A673 (cell line): ENCODE measurements at places on chromosomes 16 and 17. TPM values are rescaled to one million over a fixed set of nuclear protein-coding genes. Genes with fewer than 3 reads are reported as not detected.

PTX4 gene
- total RNA-seq = not detected in 2 replicates

GRCh38 chr17:787641-788221, 5.6 kb downstream of the MRM3 start:
- H3K27me3 ChIP-seq = no peaks in the 10 kb centered on the region
- peaks cover 28% of the 10 kb centered on the region for H3K36me3 ChIP-seq
- DNase-seq = no peak

GRCh38 chr17:82392209-82392920, 20.8 kb downstream of the UTS2R start:
- H3K4me3 ChIP-seq = no peak overlapping the region
- no peak for DNase-seq
- no peaks in the 10 kb centered on the region for H3K27me3 ChIP-seq
- no peaks in the 10 kb centered on the region for H3K36me3 ChIP-seq

- DNase-seq = no peak
- H3K27ac ChIP-seq = peak overlapping the region; percentile 48
- H3K4me1 ChIP-seq = peaks cover 16% of the 10 kb centered on the region
- H3K27me3 ChIP-seq = no peaks in the 10 kb centered on the region
- H3K4me3 ChIP-seq = peak overlapping the region; percentile 85
Measured at GRCh38 chr16:67935101-67935401, 1.6 kb downstream of the PSMB10 start.

GRCh38 chr16:55668340-55669281, 12.8 kb downstream of the SLC6A2 start:
- no peak overlapping the region for H3K27ac ChIP-seq
- no peaks in the 10 kb centered on the region for H3K27me3 ChIP-seq
- H3K36me3 ChIP-seq = no peaks in the 10 kb centered on the region
- H3K4me3 ChIP-seq = no peak overlapping the region

DNA sequence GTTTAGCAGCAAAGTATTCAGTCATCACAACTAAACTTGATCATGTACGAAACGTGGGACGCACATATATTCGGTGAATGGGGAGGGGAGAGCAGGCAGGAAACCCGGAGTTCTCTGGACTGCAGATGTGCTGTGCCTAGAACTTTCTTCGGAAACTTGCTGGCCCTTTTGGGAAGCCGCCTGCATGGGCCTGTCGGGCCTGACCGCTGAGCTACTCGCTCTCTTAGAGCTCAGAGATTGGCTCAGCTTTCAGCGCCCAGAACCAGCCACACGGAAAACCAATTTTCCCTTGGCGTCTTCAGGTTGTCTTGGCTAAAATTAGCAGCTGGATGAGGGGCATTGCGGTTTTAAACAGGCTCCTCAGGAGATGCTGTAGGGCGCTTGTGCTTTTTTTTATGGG, 38.1 kb downstream of the ZDHHC7 start:
- no peaks in the 10 kb centered on the region for H3K27me3 ChIP-seq
- no peak for DNase-seq
- no peak overlapping the region for H3K4me3 ChIP-seq
- peaks cover 36% of the 10 kb centered on the region for H3K36me3 ChIP-seq

ICAM2 gene
- total RNA-seq = 0.99 and 1.2 TPM in 2 replicates

DNA sequence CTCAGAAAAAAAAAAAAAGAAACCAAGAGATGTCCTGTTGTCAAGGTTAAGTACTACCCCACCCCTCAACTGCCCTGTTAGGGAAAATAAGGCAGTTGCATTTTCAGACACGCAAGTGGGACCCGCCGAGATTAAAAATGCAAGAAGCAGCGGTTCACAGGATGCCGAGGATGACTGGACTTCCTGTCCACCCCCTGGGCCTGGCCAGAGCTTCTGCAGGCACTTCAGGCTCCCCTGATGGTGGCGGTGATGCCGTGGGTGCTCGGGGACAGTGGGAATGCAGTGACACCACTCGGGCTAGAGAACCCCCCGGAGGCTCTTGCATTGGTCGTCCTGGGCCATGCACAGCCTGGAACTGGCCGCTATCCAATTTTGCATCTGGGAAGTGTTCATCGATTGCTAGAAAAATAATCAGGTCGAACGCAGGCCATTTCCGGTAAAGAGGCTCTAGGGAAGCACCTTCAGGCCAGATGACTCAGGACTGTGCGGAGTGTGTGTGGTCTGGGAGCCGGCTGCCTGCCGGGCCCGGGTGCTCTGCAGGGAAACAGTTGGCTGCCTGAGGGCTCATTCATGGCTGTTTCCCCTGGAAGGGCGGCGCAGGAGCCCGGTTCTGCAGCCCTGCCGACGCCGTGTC, 13.4 kb upstream of the CRISPLD2 start:
- no peaks in the 10 kb centered on the region for H3K27me3 ChIP-seq
- DNase-seq = peak; percentile 49
- peak overlapping the region; percentile 13 for H3K4me3 ChIP-seq
- no peak overlapping the region for H3K27ac ChIP-seq

PPY gene
- not detected in 2 replicates for total RNA-seq

GRCh38 chr17:43713494-43714162, 45.0 kb downstream of the SOST start:
- H3K4me1 ChIP-seq = no peaks in the 10 kb centered on the region
- H3K4me3 ChIP-seq = peak overlapping the region; percentile 40
- no peaks in the 10 kb centered on the region for H3K36me3 ChIP-seq
- no peak overlapping the region for H3K27ac ChIP-seq

KRTAP4-4 gene
- not detected in 2 replicates for total RNA-seq

DNA sequence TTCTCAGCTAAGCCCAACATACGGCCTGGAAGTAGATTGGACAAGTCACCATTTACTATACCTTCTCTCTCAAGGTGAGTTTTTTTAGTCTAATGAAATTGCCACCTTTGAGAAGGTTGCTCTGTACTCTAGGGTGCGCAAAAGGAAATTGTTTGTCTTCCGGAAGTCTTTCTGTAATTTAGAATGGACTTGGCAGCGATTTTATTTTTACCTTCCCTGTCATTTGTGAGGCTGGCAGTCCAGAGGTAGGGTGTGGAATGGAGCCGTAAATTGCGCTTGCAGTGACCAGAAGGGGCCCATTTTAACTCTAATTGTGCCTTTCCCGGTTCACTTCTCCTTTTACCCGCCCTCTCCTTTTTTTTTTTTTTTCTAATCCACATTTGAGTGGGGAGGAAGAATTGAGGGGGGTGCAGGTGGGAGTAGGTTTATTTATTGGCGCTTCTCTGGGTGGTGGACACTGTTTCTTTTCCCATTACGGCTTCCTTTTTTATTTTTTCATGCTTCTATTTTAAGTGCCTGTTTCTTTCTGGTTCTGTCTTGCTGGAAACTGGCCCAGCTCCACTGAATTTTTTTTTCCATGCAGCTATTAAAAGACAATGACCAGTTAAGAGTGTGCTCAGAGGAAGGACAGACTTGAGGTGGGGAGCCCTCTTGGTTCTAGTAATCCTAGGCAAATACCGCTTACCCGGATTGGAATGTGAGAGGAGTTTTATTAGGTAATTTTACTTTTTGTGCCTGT, 89.7 kb upstream of the CLEC18A start:
- no peaks in the 10 kb centered on the region for H3K36me3 ChIP-seq
- H3K4me1 ChIP-seq = no peaks in the 10 kb centered on the region
- H3K4me3 ChIP-seq = no peak overlapping the region
- DNase-seq = no peak
- no peaks in the 10 kb centered on the region for H3K27me3 ChIP-seq

HOXB8 gene
- 13.1 and 16.3 TPM in 2 replicates for total RNA-seq

CYGB gene
- total RNA-seq = 0.56 and 0.61 TPM in 2 replicates

CLEC18B gene
- 32.4 and 37.7 TPM in 2 replicates for total RNA-seq

GRCh38 chr17:58352596-58353388, 791 bp upstream of the SUPT4H1 start:
- H3K27me3 ChIP-seq = no peaks in the 10 kb centered on the region
- H3K4me1 ChIP-seq = no peaks in the 10 kb centered on the region
- peaks cover 20% of the 10 kb centered on the region for H3K36me3 ChIP-seq
- peak; percentile 61 for DNase-seq
- H3K27ac ChIP-seq = peak overlapping the region; percentile 79

GRCh38 chr17:56635641-56636040, 42.1 kb downstream of the NOG start:
- peaks cover 25% of the 10 kb centered on the region for H3K27me3 ChIP-seq
- no peaks in the 10 kb centered on the region for H3K4me1 ChIP-seq
- H3K4me3 ChIP-seq = no peak overlapping the region
- H3K27ac ChIP-seq = no peak overlapping the region
- DNase-seq = no peak
- H3K36me3 ChIP-seq = no peaks in the 10 kb centered on the region

- no peak for DNase-seq
- no peak overlapping the region for H3K27ac ChIP-seq
- no peaks in the 10 kb centered on the region for H3K36me3 ChIP-seq
- H3K4me1 ChIP-seq = no peaks in the 10 kb centered on the region
- no peak overlapping the region for H3K4me3 ChIP-seq
- H3K27me3 ChIP-seq = no peaks in the 10 kb centered on the region
Measured at GRCh38 chr16:12354296-12354833, 377.8 kb downstream of the SNX29 start.

LPCAT2 gene
- 8.2 and 11.6 TPM in 2 replicates for total RNA-seq

GRCh38 chr16:78134944-78135619, 35.6 kb downstream of the WWOX start:
- H3K27ac ChIP-seq = no peak overlapping the region
- DNase-seq = no peak
- H3K4me3 ChIP-seq = no peak overlapping the region
- H3K36me3 ChIP-seq = peaks cover 8% of the 10 kb centered on the region
- H3K27me3 ChIP-seq = no peaks in the 10 kb centered on the region

LASP1 gene
- total RNA-seq = 76.9 and 78.3 TPM in 2 replicates

GRCh38 chr17:64182325-64183012, 52.5 kb upstream of the ERN1 start:
- H3K27ac ChIP-seq = no peak overlapping the region
- no peaks in the 10 kb centered on the region for H3K4me1 ChIP-seq
- no peaks in the 10 kb centered on the region for H3K36me3 ChIP-seq
- no peaks in the 10 kb centered on the region for H3K27me3 ChIP-seq
- DNase-seq = no peak

DNA sequence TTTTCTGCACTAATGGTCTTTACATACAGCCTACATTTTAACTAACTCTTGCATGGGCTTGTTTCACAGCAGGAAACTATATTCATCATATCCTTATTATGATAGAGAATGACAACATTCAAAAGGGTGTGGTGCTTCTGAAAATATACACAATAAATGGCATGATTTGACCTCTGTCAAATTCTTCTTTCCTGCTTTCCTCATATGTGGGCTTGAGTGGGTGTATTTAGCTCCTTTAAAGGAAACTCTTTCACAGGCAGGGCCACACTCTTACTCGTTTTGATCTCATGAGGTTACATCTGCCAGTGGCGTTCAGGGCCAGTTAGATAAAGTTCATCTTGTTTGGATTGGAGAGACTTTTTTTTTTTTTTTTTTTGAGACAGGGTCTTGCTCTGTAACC, 6.1 kb downstream of the SLC35G3 start:
- no peak overlapping the region for H3K4me3 ChIP-seq
- H3K27me3 ChIP-seq = no peaks in the 10 kb centered on the region
- H3K36me3 ChIP-seq = no peaks in the 10 kb centered on the region
- no peak for DNase-seq
- no peaks in the 10 kb centered on the region for H3K4me1 ChIP-seq
- no peak overlapping the region for H3K27ac ChIP-seq

- no peak for DNase-seq
- H3K36me3 ChIP-seq = no peaks in the 10 kb centered on the region
- H3K27me3 ChIP-seq = no peaks in the 10 kb centered on the region
- H3K27ac ChIP-seq = no peak overlapping the region
- no peaks in the 10 kb centered on the region for H3K4me1 ChIP-seq
Measured at GRCh38 chr16:13336335-13336734, 434.9 kb downstream of the SHISA9 start.

CSF3 gene
- total RNA-seq = not detected in 2 replicates

DDX42 gene
- total RNA-seq = 148 and 149 TPM in 2 replicates

- H3K27ac ChIP-seq = no peak overlapping the region
- H3K27me3 ChIP-seq = peaks cover 32% of the 10 kb centered on the region
- no peak for DNase-seq
- H3K36me3 ChIP-seq = no peaks in the 10 kb centered on the region
- no peak overlapping the region for H3K4me3 ChIP-seq
- no peaks in the 10 kb centered on the region for H3K4me1 ChIP-seq
Measured at GRCh38 chr17:70190959-70191805, 21.9 kb downstream of the KCNJ2 start.

ORAI3 gene
- total RNA-seq = 2.1 and 4.3 TPM in 2 replicates

TMC8 gene
- total RNA-seq = 0.32 and 1.0 TPM in 2 replicates

CTRB1 gene
- total RNA-seq = not detected in 2 replicates

DNA sequence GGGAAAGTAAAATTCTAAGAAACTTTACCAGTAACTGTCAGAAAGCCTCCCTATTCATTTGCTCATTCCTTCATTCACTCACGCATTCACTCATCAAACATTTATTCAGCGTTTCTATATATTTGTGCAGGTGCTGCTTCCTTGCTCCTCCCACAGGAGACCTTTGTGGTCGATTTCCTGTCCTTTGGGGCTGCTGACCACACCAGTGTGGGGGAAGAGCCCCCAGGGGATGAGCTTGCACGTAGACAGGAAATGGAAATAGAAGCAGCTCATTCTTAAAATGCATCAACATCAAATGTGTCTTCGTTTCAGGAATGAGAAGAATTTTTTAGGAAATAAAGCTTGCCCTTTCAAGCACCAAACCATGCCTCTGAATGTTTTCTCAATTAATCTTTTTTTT, 9.6 kb downstream of the PIK3R6 start:
- DNase-seq = peak; percentile 79
- no peaks in the 10 kb centered on the region for H3K27me3 ChIP-seq
- no peak overlapping the region for H3K4me3 ChIP-seq
- peak overlapping the region; percentile 66 for H3K27ac ChIP-seq
- H3K36me3 ChIP-seq = no peaks in the 10 kb centered on the region

GRCh38 chr17:72565006-72565405, 444.2 kb downstream of the SOX9 start:
- no peaks in the 10 kb centered on the region for H3K36me3 ChIP-seq
- no peaks in the 10 kb centered on the region for H3K27me3 ChIP-seq
- no peaks in the 10 kb centered on the region for H3K4me1 ChIP-seq
- DNase-seq = no peak

GRCh38 chr16:59295993-59296736, 562.0 kb upstream of the GOT2 start:
- H3K4me3 ChIP-seq = no peak overlapping the region
- no peaks in the 10 kb centered on the region for H3K4me1 ChIP-seq
- peaks cover 5% of the 10 kb centered on the region for H3K27me3 ChIP-seq
- peak; percentile 1 for DNase-seq
- no peaks in the 10 kb centered on the region for H3K36me3 ChIP-seq
- H3K27ac ChIP-seq = no peak overlapping the region

GRCh38 chr17:64622931-64623654, 39.0 kb downstream of the SMURF2 start:
- no peak overlapping the region for H3K27ac ChIP-seq
- DNase-seq = no peak
- H3K27me3 ChIP-seq = no peaks in the 10 kb centered on the region
- no peak overlapping the region for H3K4me3 ChIP-seq

EPX gene
- not detected in 2 replicates for total RNA-seq
